ENCODE measurements at places on chromosomes 7 and 10.

- no peak for DNase-seq
These were observed 29.0 kb downstream of the PDGFA start for GRCh38 chr7:490461-491291.

DNA sequence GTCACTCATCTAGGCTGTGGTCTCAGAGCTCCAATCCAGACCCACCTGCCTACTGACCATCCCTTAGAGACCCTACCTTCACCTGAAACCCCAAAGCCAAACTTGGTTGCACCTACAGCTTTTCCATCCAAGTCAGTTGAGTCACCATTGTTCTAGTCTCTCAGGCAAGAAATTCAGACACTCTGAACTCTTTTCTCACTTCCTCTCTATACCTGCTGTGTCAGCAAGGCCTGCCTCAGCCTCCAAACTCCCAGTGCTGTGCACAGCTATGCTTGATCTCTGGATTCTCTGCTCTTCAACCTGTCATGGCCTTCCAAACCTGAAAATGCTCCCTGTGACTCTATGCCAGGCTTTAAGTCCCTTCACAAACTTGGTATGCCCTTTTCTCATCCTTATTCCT, 47.4 kb upstream of the MTURN start:
- DNase-seq = no peak

GRCh38 chr10:91925022-91925320, 1.4 kb downstream of the BTAF1 start:
- DNase-seq = no peak

DNA sequence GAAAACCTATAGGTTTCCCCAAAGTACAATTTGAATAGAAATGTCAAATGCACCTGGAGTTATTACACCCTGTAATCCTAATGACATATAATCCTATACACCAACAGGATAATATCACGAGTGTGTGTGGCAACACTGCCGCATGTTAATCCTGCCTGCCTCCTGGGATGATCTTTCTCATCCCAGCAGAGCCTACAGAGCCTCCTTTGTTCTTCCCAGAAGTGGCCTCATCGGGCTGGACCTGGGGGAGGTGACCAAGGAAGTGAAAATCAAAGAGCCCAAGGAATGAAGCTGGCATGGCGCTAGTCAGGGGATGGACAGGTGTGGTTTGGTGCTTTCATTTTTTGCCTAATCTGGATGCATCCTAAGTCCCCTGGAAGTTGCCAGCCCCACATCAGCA, 29.5 kb upstream of the LEP start:
- no peak for DNase-seq

- no peak for DNase-seq
These were observed 305.0 kb upstream of the LRGUK start for GRCh38 chr7:133822001-133822641.

GRCh38 chr7:90858546-90858945, 262.4 kb downstream of the CDK14 start:
- DNase-seq = no peak

GRCh38 chr10:82883603-82884002, 1008.6 kb downstream of the NRG3 start:
- no peak for DNase-seq

- no peak for DNase-seq
These were observed 11.7 kb downstream of the PTPRE start for GRCh38 chr10:127918572-127918971.

- DNase-seq = no peak
These were observed 168.0 kb downstream of the PTPN20 start for GRCh38 chr10:47079204-47079580.

DNA sequence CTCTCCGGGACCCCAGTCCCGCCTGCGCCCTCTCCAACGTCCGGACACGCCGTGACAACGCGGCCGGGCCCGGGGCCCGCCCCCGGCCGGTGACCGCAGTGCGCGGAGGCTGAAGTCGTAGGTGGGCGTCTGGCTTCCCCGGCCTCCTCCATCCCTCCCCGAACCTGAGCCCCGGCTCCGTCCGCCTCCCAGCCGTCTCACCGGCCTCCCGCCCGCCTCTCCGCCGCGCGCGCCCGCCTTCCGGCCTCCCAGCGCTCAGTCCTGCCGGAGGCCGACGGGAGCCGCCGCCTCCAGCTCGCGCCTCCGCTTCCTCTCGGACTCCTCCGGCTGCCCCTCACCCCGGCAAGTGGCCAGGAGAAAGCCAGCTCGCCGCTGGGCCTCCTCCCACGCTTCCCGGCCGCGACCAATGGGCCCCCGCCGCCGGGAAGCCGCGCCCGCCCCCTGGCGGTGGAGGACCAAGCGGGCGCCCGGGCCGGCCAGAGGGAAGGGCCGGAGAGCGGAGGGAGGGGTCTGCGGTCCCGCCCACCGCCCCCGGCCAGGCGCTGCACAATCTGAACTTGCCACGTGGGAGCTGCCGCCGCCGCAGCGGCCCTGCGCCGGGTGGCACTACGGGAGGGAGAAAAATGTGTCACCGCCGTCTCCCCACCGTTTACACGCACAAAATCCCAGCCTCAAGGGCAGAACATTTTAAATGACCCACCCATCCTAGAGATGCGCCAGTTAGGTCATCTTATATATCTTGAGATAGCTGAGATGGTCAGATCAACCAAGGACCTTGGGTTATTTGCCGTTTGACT, at the start of gene FAM3C:
FAM3C (minus strand) TSS at position 348 of the 797 bp plus-strand sequence. CDS start 13,339 bp downstream, outside the sequence.
- DNase-seq = peak; percentile 85

DNA sequence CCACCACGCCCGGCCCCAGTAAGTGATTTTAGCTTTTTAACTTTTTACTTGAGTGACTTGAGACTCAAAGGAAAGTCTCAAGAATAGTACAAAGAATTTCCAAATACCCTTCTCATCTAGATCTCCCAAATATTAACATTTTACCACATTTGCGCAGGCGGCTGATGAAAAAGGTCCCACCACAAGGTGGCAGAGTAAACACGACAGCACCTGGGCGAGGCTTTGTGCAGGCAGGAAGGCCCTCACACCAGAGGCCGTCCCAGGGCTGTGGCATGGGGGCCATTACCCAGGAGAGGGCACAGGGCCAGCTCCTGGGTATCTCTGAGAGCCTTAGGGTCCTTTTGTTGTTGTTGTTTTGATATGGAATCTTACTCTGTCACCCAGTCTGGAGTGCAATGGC, 50.0 kb upstream of the WIPI2 start:
- DNase-seq = peak; percentile 47

GRCh38 chr10:75187961-75188426, 22.6 kb upstream of the VDAC2 start:
- DNase-seq = peak; percentile 82

- DNase-seq = no peak
These were observed 24.2 kb upstream of the AQP1 start for GRCh38 chr7:30887464-30887872.

DNA sequence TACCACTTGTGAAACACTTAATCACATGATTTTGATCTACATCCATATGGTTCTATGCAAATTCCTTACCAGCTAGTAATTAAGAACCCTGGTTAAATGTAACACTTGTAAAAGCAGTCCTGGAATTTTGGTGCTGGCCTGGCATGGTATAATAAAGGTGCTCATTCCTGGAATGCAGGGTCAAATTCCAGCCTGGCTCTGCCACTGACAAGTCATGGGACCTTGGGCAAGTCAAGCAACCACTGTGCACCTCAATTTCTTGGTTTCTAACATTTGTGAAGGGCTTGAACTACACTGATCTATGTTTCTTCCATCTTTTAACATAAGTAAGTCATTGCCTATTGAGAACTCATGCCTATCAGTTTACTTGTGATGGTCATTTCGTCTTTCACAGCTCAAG, 91.9 kb upstream of the PIK3CG start:
- no peak for DNase-seq

- no peak for DNase-seq
These were observed 21.5 kb upstream of the GHITM start for GRCh38 chr10:84117686-84118394.

DNA sequence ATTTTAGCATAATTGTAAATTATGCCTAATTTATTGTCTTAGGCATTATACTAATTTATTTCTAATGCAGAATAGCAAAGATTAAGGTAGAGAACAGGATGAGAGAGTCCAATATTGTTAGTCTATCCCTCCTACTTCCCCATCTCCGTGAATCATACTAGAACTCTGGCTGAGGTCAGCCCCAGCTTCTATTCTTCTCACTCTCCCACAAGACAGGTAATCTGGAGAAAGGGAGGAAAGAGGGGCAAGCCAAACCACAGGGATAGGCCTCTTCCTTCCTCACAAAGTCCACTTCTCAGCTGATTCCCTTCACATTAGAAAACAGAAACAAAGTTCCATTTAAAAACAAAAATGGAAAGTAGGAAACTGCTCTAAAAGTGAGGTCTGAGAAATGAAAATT, 117.5 kb upstream of the LAMB4 start:
- DNase-seq = no peak

- no peak for DNase-seq
These were observed 81.1 kb upstream of the MBL2 start for GRCh38 chr10:52853704-52854103.

GRCh38 chr7:15675379-15675778, 11.1 kb downstream of the MEOX2 start:
- no peak for DNase-seq

DNA sequence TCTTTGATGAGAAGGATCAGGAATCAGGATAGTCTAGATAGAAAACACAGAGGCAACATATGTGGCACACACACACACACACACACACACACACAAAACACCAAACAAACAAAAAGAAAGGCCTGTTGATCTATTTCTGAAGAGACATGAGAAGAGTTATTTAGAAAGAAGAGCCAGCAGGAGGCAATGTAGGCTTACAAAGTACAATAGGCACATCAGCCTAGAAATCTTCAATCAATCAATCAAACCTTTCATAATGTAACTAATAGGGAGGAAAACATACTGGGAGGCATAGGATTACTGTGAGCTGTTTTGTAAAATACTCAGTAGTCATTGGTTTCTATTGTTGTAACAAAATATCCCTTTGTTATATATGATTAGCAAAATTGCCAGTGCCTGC, 47.3 kb upstream of the TES start:
- DNase-seq = no peak

- DNase-seq = no peak
These were observed 2.8 kb downstream of the FAM20C start for GRCh38 chr7:195010-195829.

GRCh38 chr10:17179002-17179401, 22.5 kb downstream of the TRDMT1 start:
- DNase-seq = no peak

DNA sequence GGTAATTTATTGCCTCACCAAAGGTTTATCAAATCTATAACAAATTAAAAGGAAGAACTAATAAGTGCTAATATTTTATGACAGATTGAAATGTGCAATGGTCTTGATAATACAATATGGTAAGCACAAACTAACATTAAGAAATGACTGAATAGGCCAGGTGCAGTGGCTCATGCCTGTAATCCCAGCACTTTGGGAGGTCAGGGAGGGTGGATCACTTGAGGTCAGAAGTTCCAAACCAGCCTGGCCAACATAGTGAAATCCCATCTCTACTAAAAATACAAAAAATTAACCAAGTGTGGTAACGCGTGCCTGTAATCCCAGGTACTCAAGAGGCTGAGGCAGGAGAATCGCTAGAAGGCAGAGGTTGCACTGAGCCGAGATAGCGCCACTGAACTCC, 3.5 kb downstream of the MTPAP start:
- no peak for DNase-seq

DNA sequence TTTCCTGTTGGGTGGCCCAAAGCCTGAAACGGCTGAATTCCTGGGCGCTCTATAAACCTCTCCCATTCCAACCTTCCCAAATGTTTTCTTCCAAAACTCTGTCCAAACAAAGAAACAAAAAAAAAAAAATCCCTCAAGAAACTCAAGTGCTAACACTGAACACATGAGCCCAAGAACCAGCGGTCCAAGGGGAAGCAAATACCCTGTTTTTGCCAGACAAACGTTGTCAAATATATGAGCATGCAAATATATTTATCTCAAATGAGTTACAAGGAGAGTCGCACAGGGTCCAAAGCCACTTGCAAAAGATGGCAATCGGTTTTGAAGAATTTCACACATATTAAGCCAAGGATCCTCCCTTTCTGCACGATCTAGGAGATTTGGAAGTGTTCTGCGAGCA, 23.3 kb upstream of the EMX2 start:
- DNase-seq = no peak

DNA sequence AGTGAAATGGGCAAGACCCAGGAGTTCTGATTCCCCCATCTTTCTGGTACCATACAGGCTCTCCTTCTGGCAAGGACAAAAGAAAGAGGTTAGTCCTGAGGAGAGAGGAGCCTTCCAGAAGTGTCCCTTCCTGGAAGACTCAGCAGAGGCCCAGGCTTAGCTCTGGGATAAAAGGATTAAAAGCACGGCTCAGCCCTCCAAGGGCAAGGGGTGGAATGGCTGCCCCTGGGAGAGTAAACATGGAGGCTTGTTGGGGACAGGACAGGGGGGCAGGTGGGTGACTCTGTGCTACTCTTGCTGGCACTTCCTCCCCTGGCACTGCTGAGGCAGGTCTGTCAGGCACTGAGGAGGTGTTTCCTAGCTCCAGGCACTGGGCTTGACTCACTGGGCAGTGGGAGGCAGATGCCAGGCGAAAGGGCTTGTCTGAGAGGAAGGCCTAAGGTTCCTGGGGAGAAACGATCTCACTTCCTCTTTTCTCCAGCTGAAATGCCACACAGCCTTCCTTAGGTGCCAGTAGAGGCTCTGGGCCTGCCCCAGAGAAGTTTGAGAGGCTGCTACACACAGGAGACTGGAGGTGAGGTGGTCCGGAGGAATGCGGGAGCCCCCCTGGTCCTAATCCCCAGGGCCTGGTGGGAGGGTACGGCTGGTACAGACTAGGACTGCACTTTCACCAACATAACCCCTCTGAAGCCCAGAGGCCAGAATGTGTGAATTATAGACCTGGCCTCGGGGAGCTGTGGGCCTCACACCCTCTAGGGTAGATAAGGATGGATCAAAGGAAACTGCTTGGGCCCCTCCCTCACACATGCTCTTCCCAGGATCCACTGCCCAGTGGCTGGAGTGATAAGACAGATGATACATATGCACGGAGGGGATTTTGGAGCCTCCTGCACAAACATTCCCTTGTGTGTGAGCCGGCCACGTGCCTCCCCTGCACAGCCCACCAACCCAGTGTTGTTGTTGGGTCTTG, 63.2 kb upstream of the PODXL start:
- DNase-seq = no peak

- no peak for DNase-seq
These were observed 77.8 kb downstream of the SHH start for GRCh38 chr7:155734445-155734809.

DNA sequence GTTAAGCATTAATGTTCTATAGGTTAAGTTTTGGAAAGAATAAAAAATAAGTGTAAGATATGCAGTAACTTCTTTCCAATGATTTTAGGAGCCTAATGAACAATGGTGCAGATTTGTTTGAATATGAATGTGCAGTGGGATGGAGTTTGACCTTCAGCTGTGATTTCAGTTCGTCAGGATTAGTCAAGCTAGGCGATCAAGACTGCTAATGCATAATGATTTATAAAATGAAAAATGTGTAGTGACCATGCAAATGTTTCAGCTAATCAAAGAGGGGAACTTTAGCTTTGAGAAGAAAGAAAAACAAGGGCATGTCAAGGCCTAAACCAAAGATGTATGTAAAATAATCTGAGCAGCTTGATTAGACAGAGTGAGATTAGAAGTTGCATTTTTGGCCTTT, 208.5 kb downstream of the FOXP2 start:
- no peak for DNase-seq
